ENCODE measurements at places on chromosomes 4 and X.
A peak's percentile ranks its signal among the peaks of the same experiment; 100 is the strongest.

DNA sequence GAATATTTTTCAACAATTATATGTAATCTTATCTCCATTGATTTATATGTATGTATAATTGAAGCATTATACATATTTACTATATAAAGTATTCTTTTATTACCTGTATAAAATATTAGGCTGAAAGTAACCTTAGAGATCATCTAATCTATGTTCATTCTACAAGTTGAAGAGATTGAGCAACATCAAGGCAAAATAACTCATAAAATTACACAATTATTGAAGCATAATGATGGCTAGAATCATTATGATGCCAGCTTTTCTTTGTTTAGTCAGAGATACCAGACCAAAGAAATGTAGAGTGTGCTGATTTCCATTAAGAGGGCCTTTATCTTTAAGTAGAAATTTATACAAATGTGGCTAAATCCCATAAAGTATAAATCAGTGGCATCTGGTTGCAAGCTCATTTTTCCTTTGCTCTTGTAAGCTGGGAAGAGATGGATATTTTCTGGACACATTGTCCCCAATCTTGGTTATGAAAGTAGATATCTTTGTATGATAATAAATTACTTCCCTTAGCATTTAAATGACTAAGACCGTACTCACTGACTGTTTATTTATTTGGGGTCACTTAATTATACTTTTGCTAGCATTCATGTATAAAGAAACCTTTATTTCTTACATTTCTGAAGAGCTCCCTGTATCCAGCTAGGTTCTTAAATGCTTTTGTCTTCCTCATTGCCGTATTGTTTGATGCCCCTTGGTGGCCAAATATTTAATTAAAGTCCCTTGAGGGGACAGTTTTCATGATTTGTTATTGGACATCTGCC lies 339.8 kb downstream of the PCDH7 start:
- DNase-seq = no peak

DNA sequence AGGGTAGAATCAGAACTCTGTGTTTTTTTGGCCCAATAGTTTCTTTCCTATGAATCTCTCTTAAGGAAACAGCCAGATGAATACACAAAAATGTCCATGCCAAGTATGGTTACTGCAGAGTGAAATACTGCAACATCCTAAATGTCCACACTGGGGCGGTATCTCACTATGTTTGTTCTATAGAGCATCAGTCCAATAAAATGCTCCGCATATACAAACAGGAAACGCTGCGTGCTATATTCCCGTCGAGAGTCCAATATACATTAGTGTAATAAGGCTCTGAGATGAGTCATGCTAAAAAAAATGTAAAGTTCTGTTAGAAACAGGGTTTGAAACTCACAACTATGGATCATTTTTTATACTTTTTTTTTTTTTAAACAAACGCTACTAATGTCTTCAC lies 72.9 kb upstream of the ENOX2 start:
- peak; percentile 6 for DNase-seq

DNA sequence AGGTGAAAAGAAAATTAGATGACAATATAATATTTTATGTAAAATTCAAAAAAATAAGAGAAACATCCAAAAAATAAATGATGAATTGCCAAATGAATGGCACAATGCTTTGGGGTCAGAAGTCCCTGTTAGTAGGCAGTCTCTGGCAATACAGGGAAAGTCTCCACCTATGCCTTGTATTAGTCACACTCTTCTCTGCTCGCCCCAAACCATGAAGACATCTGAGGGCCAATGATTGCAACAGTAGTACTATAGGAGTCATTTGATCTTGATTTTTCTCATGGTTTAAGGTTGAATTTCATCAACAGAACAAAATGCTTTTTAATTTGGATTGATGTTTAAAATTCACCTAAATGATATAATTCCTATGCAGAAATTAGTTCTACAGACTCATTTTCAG lies 3.9 kb upstream of the PRSS12 start:
- DNase-seq = no peak

GRCh38 chr4:8152865-8153257 lies 5.8 kb downstream of the ABLIM2 start:
- no peak for DNase-seq

DNA sequence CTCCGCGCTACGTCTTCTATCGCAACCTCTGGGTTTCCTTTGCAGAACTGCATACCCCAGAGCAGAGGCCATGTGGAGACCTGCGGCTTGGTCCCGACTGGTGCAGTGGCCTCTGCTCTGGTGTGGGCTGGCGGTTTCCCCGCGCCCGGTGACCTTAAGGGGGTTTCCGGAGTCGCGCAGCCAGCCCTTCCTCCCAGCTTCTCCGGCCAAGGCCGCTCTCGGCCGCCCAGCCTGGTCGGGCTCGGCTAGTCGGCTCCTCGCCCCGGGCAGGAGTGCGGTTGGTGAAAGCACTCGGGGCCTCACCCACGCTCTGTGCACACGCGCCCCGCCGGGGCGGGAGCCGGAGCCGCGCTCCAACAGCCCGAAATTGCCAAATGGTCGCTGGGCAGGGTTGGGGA lies 84.9 kb downstream of the BCOR start:
- DNase-seq = no peak

DNA sequence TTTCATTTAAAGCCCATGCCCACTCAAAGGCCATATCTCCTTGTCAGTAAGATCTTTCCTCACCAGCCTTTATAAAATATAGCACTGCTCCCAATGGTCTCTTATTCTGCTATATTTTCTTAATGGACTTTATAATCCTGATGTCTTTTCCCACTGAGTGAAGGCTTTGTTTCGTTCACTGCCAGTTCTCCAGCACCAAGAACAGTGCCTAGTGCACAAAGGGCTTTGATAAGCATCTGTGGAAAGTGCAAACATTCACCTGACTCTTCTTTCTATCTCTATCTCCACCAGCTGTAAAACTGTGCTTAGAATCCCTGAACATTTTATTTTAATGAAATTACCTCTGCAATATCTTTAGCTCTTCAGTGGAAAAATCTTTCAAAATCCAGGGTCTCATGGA lies 573.9 kb upstream of the MAGEB2 start:
- no peak for DNase-seq

DNA sequence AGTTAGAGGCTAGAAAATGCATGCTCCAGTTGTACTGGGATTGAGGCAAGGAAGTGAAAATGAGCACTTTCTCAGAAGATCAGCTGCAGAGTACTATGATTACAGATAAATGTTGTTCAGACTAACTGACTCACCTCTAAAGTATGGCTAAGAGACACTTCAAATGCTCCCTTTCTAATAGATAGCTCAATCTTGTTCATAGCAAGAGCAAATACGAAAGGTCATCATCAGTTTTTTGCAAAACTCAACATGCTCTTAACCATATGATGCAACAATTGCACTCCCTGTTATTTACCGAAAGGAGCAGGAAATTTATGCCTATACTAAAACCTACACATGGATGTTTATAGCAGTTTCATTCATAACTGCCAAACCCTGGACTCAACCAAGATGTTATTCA lies 838.4 kb upstream of the INTU start:
- DNase-seq = peak; percentile 34

DNA sequence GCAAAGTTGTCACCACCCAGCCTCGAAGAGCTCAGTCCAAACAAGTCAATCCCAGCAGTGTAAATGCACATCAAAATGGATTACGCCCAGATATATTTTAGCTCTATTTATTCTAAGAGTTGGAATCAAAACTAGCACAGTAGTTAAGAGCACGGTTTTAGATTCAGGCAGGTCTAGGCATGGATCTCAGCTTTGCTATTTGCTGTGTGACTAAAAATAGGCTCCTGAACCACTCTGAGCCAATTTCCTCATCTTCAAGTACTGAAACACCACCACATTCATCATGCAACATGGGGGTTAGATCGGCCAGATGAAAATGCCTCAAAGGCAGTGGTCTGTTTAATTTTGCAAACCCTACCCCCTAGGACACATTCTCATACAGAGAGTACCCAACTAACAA lies 55.9 kb upstream of the FGFBP2 start:
- no peak for DNase-seq

DNA sequence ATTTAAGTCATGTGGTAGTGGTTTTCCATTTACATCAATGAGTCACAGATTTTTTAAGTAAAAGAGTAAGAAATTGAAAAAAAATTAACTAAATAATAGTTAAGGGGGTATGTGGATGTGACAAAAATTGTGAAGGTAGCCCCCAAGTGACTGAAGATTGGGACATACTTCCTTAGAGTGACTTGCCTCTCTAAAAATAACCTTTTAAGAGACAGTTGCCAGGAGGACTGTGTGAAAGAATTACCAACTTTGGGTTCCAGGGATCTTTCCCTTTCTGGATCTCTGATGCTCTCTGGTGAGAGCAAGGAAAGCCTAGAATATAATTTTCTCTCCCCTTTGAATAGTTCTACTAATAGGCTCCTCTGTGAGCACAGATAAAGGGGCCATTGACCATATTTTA lies 42.7 kb downstream of the NHSL2 start:
- no peak for DNase-seq

DNA sequence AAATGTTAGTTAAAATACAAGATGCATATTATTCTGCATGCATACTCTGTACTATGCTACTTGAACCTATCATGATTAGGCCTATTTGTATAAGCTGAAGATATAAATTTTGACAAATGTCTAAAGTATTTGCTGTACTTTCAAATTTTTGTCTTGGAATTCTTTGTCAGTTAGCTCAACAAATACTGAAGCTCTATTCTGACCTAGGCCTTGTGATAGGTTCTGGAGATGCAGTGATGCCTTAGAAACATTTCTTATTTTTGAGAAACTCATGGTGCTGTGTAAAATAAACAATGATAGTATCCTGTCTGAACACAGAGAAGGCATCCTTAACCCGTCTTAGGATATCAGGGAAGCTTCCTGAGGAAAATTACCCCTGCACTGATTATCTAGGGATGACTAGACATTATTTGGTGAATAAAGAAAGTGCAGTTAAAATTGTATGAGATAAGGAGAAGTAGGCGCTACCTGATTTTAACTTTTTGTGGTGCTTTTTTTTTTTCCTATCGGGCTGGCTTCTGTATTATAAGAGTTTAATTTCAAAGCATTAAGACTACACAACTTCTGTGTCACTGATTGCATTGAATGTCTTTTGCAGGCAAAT lies 43.4 kb downstream of the MOB1B start:
- no peak for DNase-seq

DNA sequence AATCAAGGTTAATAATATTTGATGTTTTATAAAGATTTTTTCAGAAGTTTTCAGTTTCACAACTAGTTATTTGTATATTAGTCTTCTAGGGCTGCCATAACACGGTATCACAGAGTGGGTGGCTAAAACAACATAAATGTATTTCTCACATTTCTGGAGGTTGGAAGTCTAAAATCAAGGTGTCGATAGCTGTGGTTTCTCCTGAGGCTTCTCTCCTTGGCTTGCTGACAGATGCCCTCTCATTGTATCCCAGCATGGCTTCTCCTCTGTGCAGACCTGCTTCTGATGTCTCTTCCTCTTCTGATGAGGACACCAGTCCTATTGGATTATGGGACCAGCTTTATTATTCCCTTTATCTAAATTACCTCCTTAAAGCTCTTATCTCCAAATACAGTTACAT lies 1456.6 kb downstream of the STIM2 start:
- DNase-seq = no peak

DNA sequence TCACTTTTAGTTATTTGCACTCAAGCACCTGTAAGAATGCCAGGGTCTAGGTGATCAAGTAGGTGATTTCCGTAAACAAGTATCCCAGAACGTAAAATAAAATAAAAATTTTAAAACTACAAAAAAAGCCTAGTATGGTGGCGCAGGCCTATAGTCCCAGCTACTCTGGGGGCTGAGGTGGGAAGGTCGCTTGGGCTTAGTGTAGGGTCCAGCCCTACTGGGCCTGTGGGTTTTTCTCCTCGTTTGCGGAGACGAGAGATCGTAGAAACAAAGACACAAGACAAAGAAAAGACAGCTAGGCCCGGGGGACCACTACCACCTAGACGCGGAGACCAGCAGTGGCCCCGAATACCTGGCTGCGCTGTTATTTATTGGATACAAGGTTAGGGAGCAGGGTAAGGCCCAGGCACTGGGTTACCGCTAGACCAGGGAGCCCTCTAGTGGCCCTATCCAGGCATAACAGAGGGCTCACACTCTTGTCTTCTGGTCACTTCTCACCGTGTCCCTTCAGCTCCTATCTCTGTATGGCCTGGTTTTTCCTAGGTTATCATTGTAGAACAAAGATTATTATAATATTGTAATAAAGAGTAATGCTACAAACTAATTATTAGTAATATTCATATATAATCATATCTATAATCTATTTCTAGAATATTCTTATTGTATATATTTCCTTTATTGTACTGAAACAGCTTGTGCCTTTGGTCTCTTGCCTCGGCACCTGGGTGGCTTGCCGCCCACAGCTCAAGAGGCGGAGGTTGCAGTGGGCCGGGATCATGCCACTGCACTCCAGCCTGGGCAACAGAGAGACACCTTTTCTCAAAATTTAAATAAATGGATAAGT lies 38.4 kb downstream of the SAGE1 start:
- DNase-seq = no peak

- no peak for DNase-seq
Observed at GRCh38 chrX:39008549-39008948, 207.3 kb downstream of the MID1IP1 start.

DNA sequence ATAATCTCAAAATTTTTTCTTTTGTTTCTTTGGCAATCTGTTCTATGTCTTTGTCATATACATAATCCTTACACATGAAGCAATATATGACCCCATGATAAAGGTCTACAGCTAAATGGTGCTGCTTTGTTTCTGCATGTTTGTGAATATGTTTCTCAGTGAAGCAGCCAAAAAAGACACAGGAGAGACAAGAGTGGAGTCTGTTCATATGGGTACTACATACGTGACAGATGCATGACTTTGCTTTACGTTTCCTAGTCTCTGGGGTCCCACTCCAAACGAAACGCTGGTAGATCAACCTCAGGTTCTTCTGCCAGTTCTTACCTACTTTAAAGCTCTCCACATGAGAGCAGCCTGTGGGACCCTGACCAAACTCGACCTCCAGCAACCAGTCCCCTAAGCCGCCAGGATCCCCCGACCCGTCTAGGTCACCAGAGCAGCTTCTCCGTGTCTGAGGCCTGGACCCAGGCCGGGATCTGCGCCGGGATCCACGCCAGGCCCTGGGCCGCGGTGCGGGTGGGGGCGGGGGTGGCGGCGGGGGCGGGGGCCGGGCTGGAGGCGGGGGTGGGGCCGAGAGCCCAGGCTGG lies 1.5 kb downstream of the USP51 start:
- no peak for DNase-seq

DNA sequence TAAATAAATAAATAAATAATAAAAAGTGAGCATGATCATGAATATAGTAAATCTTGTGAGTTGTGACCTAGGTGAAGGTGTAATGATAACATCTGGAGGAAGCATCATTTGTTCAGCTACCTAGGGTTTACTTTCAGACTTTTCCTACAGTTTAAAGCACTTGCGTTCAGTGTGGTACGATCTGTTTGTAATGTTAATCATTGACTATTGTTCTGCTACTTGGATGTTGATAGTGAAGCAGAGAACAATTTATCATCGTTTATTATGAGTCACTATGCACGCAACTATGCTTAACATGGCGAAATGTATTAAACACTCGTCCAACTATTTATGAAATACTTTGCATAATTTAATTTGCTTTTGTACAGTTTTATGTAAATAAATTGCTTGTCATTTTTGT lies 426.2 kb downstream of the PCDH7 start:
- no peak for DNase-seq

- DNase-seq = no peak
Observed at GRCh38 chr4:1508161-1509160, 102.2 kb upstream of the NKX1-1 start.

Data from non-pigmented ciliary epithelial cell (primary cell).